ENCODE measurements at places on chromosomes 1 and 21.

DNA sequence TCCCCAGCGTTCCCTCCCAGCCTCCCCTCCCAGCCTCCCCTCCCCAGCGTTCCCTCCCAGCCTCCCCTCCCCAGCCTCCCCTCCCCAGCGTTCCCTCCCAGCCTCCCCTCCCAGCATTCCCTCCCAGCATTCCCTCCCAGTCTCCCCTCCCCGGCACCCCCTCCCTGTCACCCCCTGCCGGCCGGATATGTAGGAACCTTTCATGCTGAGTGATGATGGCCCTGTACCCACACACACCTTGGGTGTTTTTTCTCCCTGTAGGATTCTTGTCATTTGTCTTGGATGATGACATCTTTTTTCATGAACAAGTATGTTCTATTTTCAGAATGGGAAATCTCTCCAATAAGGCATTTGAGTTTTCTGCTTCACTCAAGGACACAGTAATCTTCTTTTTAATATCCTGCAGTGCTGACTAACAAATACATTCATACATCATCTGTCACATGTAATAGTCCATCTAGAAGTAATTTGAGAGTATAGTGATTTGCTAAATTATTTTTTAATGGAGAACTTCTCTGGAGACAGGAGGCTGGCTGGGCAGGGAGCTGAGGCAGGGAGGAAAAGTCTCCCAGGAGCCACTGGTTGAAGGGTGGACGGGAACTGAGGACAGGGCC, 19.5 kb downstream of the FTCD start:
- DNase-seq: no peak

GRCh38 chr1:54230507-54231339, 30.8 kb downstream of the MRPL37 start:
- DNase-seq: peak; percentile 76

GRCh38 chr1:244945109-244945671, 80.8 kb upstream of the HNRNPU start:
- DNase-seq: no peak

DNA sequence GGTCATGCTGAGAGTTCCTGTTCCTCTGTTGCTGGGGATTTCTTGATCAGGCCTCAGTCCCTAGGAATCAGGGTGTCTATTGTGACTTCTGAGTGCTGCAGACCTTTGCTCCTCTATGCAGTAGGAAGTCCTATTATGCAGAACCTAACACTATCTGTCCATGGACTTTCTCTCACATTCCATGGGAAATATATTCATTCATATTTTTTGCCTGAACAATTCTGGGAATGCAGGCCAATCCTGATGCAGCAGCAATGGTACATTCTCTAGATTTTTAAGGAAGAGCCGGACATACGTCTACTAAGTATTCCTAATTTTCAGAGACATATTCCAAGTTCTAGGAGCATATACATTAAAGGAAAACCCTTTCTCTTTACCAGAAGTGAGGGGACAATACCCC, 61.1 kb upstream of the C1orf87 start:
- no peak for DNase-seq

DNA sequence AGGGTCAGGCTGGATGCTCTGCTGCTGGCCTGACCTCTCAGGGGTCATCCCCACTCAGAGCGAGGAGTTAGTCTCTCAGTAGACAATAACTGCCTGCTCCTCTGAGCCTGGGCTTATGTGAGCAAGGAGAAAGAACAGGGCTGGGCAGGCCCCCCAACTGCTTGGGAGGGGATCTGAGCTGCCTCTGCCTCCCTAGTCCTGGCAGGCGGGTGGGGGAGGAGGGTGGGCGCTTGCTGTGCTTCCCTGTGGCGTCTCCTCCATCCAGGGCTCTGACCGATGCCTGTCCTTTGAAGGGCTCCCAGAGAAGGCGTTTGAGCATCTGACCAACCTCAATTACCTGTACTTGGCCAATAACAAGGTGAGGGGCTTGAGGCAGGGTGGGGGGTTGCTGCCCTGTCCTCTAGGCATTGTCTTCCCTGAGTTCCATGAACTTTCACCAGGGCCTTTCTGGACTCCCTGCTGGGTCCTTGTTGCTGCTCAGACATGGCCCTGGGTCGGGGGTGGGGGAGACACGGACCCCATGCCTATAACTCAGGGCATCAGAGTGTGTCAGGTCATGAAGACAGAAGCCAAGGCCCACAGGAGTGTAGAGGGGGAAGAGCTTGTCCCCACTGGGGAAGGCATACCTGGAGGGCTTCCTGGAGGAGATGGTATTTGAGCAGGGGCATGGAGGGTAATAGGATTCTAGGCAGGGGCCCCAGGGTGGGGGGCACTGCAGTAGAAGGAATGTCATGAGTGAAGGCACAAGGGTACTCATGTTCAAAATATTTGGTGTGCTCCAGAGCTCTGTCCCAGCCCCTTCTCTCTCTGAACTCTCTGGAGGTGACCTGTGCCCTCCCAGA, 12.5 kb downstream of the PODN start:
- peak; percentile 51 for DNase-seq

- no peak for DNase-seq
Observed at GRCh38 chr1:196677781-196678509, 26.1 kb downstream of the CFH start.

- peak; percentile 90 for DNase-seq
Observed at GRCh38 chr1:45014321-45015028, 2.4 kb downstream of the UROD start.

DNA sequence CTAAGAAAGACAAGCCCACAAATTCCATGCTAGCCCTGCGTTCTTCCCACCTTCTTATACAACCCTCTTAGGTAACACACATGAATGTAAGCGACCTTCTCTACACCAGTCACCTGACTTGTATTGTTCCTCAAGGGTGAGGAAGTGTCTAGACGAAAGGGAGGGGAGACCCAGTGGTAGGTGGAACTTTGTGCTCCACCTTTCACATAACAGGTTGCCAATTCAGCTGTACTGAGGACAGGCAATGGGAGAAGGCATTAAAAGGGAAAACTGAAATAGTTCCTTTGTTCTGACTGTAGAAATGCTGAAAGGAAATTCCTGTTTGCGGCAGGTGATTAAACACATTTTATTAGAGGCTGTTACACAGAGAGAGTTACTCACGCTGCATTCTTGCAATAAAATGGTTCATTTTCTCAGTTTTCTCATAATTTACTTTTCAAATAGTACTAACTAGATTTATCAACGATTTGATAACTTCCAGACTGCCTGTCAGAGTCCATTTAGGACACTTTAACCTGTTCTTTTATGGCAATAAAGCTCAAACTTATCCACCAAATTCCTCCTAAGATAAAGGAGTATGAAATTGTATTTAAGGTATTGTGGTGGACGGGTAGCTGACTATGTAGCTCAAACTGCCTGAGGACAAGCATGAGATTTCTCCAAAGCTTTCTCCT, 17.8 kb upstream of the CHRM3 start:
- no peak for DNase-seq

DNA sequence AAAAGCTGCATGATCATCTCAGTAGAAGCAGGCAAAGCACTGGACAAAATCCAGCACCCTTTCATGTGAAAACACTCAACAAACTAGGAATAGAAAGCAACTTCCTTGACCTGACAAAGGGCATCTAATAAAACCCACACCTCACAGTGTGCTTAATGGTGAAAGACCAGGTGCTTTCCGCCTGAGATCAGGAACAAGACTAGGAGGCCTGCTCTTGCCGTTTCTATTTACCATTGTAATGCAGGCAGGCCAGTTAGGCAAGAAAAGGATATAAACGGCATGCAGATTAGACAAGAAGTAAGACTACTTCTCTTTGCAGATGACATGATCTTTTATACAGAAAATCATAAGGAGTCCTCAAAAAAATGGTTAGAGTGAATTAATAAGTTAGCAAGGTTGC, 37.2 kb downstream of the SLC37A1 start:
- DNase-seq: no peak

DNA sequence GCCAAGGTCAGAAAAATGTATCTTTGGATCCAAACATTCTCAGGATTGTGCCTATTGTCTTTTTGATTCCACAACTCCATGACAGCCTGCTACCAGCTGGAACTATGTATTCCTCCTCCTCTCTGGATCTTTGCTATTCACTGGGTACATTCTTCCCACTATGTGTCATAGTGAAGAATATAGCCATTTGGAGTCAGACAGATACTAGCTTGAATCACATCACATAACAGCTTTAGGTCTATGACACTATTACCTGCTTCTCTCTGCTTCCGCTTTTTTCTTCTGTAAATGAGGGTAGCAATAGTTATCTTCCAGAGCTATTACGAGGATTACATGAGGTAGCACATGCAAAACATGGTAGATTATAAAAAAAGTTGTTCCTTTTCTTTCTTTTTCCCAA, 5.4 kb upstream of the EXO1 start:
- no peak for DNase-seq

DNA sequence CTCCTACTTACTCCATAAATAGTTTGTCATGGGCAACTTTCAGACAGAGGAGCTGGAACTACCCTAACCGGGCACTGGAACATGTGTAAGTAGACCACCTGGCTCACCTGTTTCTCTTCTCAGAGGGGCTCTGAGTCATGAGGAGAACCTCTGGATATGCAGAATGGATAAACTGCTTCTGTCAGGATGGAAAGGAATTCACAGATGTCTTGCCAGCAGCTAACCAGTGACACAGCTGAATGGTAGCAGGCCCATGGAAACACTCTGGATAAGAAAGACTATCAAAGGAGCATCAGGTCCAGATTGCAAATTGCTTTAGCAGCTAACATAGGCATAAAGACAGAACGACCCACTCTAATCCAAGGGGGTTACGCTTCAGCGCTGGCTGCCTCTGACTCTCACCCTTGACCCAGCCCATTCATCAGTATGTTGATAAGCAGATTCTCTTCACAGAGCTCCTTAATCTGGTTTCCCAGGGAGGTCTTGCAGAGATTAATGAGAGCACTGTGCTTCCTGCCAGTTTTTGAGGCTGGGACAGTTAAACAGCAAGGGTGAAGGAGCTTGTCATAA, 54.2 kb downstream of the HIVEP3 start:
- no peak for DNase-seq

- DNase-seq: no peak
Observed at GRCh38 chr1:219088778-219089557, 84.7 kb upstream of the LYPLAL1 start.

DNA sequence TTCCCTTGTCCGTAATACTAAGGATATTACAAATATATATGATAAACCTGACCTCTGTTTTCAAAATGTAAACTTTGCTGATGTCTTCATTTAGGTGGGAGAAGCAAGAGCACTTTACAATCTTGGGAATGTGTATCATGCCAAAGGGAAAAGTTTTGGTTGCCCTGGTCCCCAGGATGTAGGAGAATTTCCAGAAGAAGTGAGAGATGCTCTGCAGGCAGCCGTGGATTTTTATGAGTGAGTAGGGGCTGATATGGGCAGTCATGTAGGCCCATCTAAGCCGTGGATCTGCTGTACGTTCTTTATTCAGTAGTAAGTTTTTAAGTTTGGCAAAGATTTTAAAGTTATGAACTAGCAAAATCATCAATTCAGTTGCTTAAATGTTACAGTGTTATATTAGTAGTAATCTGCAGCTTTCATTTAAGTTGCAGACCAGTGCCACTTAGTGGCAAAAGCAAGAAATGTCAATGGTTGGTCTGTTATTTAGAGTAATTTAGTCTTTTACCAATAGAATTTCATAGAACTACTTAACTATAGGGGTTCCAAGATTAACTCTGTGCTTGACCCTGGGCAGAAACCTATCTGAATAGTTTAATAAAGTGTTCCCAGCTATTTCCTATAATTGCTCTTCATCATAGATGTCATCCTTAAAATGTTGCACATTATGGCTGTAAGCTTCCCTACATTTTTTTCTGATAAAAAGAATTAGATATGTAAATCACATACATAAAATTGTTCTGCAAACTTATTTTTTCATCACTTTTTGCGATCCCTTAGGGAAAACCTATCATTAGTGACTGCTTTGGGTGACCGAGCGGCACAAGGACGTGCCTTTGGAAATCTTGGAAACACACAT, 21.3 kb downstream of the GPSM2 start:
- no peak for DNase-seq

- no peak for DNase-seq
Observed at GRCh38 chr1:70265946-70266345, 44.8 kb downstream of the SRSF11 start.

- DNase-seq: peak; percentile 82
Observed at GRCh38 chr1:156920233-156921052, at the start of gene LRRC71. Gene LRRC71, plus strand, starts transcription at chr1:156920632. Its CDS starts 172 bp downstream, at chr1:156920804.

GRCh38 chr21:38714999-38715398, 90.7 kb upstream of the ETS2 start:
- no peak for DNase-seq

GRCh38 chr1:41221995-41222394, 20.1 kb downstream of the SCMH1 start:
- no peak for DNase-seq

DNA sequence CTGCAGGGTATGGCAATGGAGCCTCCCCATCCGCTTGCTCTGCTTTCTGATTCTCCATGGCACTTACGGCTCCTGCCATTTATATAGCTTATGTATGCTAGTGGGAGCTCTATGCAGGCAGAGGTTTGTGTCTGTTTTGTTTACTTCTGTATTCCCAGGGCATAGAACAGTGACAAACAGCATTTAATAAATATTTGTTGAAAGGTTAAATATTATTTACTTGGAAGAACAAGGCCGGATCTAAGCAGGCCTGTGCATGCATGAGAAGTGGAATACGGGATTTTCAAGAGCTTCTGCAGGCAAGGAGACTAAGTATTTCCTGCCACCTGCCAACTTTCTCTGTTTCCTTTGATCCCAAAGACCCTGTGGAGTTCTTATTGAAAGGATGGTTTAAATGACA, 90.7 kb downstream of the XCL2 start:
- no peak for DNase-seq

- no peak for DNase-seq
Observed at GRCh38 chr1:9135073-9135836, 6.4 kb upstream of the GPR157 start.

DNA sequence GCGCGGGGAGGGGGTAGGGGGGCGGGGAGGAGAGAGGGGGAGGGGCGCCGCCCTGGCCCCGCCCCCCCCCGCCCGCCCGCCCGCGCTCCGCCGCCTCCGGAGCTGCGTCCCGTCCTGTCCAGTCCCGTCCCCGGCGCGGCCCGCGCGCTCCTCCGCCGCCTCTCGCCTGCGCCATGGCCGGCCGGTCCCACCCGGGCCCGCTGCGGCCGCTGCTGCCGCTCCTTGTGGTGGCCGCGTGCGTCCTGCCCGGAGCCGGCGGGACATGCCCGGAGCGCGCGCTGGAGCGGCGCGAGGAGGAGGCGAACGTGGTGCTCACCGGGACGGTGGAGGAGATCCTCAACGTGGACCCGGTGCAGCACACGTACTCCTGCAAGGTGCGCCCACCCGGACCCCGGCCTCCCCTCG, at the start of gene AGRN:
TSS of gene AGRN (plus strand) at position 121 of the 405 bp plus-strand sequence. CDS start at position 174, 53 bp downstream.
- DNase-seq: no peak

Data from activated effector memory CD4-positive, alpha-beta T cell treated with anti-CD3 and anti-CD28 coated beads, Interleukin-2, amount 50 U/mL, for 16 hours (primary cell).